ENCODE measurements at places on chromosomes 3 and 15.

DNA sequence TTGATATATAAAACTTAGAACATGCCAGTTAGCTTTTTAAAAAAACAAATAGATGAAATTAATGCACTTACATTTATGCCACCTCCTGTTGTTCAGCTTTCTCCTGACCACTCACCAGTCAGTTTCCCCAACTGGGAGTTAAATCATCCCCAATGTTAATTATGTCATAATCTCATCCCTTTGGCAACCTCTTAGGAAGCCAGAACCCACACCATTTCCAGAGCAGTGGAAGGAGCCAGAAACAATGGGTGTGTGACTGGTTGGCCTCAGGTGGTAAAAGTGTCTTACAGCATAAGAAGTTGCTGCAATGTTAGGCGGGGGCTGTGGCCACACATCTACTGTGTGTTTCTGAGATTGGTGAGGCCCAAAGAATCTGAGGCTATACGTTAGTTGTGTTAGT, 46.5 kb upstream of the MITF start:
- no peak for DNase-seq

DNA sequence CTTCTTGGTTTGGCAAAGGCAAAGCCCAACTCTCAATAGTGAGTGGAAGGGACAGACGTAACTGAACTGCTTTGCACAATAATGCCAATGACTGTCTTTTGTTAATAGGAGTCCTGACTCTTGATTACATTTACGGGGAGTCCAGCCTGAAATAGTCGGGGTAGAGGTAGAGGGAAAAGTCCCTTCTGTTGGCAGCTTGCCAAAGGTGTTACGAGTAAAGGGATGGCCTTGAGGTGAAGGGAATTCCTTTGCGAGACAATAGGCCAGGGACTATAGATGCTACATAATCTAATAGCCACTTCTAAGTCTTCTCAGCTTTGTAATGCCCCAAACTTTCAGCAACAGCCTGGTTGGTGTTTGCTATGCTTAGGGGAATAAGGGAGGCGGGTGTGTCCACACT, 2.2 kb upstream of the SENP2 start:
- no peak for DNase-seq

DNA sequence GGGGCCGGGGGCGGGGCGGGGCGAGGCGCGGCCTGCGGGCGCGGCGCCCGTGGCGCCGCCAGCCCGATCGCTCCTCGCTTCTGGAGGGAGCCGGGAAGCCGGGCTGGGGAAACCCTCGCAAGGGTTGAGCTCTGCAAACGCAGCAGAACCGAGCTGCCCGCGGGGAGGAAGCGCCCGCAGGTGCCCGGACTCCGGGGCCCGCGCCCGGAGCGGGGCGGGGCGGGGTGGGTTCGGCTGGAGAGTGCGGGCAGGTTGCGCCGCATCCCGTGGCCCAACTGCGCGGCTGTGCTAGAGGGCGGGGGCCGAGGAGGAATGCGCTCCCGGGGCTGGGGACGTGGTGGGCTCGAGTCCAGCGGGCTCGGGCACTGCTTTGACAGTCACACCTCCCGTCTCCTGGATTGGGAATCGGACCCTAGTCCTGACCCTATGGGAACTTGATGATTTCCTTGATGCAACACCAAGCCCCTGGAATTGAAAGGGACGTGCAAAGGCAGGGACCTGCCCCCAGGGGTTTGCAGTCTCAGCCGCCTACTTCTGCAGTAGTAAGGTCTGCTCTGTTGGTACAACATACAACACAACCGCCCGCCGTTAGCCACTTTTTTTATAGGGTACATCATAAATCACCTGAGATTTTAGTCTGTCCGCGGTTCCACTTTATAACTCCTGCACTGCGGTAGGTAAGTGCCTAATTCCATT, 34.3 kb downstream of the ZBTB38 start:
- no peak for DNase-seq

- no peak for DNase-seq
Observed at GRCh38 chr15:90126596-90127435, 24.5 kb upstream of the IDH2 start.

GRCh38 chr3:86785386-86785785, 205.6 kb downstream of the VGLL3 start:
- no peak for DNase-seq

DNA sequence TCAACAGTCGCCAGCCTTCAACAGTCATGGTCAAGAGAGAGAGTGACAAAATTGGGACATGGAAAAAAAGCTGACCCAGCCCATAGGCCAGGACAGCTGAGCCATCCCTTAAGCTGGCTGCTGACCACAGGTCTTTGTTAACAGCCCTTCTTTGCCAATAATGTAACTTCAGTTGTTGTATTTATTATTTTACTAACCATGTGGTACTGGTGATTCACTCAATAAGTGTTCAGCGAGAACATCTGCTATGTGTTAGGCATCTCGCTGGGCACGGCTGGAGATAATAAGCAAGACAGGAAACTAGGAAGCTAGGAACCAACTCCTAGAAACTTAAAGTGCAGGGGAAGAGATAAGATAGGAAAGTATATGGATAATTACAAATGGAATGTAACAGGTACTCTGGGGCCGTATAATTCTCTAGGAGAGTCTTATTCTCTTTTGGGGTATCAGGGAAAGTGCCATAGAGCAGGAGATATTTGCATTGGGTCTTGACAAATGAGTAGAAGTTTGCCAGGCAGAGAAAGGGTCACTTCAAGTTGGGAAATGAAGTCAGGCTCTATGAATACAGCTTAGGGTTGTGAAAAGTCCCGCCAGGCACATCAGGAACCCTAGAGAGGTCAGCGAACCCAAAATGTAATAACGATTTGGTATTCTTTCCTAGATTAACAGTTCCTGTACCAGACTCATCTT, 84.0 kb upstream of the TRA2B start:
- peak; percentile 70 for DNase-seq

DNA sequence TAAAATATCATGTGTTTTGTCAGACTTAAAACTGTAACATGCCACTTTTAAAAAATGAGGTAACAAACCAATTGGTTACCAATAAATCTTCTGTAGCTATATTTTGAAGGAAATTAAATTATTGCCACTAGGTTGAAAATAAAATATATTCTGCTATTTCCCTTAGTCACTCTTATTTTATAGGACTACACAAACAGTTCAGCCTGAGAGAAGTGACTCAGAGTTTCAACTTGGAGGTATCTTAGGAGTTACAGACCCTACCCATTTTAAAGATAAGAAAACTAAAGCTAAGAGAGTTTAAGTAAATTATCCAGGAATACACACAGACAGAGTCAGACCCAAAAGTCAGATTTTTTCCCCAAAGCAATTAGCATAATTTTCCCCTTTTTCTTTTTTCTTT, 65.1 kb downstream of the PIK3CB start:
- DNase-seq, result no peak

GRCh38 chr3:16052964-16053363, 121.5 kb upstream of the GALNT15 start:
- no peak for DNase-seq
